ENCODE measurements at places on chromosomes 7 and 10.

- DNase-seq, result no peak
These were observed 440.3 kb upstream of the FOXK1 start for GRCh38 chr7:4241791-4242190.

DNA sequence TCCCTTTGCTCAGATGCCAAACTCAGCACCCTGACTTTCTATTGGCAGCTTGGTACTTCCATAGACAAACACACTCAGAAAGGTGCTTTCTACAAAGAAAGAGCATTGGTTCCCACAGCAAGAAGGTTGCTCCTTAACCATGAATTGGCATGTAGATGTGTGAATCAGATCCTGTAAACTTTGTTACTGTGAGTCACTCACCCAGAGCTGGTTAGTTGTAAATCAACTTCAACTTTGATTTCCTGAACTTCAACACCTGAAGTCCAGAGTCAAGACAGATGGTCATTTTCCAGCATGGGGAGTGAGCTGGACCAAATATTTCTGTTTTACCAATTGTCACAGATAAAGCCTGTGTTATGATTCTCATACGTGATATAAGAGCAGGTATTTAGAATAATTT lies 797.2 kb downstream of the TNS3 start:
- DNase-seq, result no peak

DNA sequence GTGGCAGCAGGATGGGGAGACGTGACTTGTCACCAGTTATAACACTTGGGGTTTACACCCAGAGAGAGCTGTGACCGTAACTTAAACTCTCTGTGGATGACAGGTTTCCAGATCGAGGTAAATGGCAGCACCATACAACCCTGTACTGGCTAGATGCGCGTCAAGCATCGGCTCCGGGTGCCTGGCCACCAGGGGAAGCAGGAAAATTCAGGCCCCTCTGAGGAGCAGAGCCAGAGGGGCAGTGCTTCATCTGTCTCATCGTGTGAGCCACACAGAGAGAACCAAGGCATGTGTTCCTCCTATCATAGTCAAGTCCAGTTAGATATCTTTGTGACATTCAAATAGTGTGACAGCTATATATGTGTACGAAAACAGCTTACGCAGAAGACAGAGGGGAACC lies 652.2 kb upstream of the FOXK1 start:
- DNase-seq, result no peak

- peak; percentile 73 for DNase-seq
These were observed at the start of gene NOM1 for GRCh38 chr7:156949541-156950380. TSS of gene NOM1 (plus strand) at chr7:156949712. CDS start at chr7:156949738, 26 bp downstream.

GRCh38 chr10:116316503-116316902 lies 7.7 kb upstream of the CCDC172 start:
- no peak for DNase-seq

DNA sequence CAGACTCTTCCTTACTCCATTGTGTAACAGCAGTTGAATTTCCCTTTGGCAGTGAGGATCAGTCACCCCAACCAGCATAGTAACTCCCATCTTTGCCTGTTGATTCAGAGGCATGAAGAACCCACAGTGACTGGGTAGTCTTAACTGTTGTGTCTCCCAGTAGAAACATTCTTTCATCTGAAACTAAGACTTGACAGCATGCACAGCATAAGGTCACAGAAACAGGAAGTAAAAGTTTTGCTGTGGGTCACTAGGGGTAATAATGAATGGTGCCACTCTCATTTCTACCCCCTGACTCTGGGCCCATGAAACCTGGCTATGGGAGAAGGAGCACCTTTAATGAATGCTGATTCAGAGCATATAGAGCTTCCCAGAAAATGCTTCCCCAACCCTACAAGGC lies 8.3 kb upstream of the FRMPD2 start:
- DNase-seq, result no peak

GRCh38 chr7:20438694-20439376 lies 108.1 kb downstream of the ITGB8 start:
- no peak for DNase-seq

GRCh38 chr7:90625051-90625450 lies 28.9 kb downstream of the CDK14 start:
- DNase-seq, result no peak

DNA sequence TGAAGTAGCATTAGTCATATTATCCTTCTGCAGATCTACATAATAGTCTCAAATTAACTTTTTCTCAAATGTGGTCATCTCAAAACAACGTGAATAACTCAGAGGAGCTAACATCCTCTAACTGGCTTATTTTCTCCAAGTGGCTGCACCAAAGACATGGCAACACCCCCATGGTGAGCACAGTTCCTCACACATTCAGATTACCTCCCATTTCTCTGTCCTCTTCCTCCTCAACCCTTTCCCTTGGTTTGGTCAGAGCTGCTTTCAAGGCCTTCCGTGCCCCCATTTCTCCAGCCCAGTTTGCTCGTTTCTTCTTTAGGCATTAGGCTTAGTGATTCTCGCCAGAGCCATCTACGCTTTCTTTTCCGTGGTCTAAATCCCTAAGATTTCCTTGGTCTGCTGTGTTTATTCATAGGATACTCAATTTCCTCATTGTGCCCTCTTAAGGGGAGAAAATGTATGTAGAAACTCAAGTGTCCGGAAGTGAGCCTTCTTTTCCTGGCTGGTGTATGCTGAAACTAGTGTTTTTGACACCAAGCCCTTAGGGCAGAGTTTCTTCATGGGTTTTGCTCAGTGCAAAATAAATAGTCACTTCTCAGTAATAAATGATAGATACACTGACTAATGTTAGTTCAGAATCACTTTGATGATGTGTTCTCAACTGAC lies 2.6 kb downstream of the MET start:
- DNase-seq, result no peak

GRCh38 chr10:133405272-133405671 lies 11.3 kb downstream of the MTG1 start:
- no peak for DNase-seq

DNA sequence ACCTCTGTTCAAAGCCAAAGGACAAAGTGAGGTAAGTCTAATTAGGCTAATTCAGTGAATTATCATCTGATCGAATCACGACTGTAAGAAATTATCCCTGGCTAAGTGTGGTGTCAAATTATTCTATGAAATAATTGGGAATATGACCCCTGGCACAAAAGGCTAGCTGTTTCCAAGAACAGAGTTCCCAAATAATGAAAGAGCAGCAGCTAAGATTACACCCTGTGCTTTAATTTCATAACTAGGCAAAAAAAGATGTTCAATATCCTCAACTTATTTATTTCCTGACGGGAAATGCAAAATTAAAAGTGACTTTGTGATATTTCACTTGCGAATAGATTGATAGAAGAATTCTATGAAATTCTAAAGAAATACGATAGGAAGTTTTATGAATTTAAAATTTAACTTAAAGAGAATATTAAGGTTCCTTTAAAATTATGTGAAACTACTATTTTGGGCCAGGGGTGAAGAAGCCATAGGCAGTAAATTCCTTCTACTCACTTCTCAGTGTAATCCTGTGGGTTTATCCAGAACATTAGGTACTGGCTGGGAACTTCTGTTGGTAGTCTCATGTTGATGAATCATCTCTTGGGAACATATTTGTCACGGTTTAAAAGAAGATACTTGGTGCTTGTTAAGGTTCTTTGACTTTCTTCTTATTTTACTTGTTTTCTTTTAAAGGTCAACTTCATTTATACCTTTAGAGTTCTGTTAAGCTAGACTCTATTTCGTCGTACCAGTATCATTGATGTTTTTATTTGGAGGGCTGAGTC lies 148.5 kb downstream of the POLR1F start:
- no peak for DNase-seq

DNA sequence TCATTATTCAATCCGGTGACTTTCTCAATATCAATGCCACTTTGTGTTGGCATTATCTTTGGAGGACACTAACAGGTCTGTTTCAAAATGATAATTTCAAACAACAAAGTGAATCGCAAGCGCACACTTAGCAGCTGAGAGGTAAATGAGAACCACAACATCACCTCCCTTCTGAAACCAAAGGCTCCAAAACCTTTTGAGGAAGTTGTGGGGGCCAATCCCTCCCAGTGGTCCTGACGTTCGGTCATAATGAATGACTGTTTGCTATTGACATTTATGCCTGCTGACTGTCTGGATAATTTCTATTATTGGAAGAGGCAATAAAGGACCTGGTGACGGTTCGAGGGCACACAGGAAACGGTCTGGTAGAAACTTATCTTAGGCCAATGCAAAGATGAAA lies 1.8 kb downstream of the ADARB2 start:
- no peak for DNase-seq

DNA sequence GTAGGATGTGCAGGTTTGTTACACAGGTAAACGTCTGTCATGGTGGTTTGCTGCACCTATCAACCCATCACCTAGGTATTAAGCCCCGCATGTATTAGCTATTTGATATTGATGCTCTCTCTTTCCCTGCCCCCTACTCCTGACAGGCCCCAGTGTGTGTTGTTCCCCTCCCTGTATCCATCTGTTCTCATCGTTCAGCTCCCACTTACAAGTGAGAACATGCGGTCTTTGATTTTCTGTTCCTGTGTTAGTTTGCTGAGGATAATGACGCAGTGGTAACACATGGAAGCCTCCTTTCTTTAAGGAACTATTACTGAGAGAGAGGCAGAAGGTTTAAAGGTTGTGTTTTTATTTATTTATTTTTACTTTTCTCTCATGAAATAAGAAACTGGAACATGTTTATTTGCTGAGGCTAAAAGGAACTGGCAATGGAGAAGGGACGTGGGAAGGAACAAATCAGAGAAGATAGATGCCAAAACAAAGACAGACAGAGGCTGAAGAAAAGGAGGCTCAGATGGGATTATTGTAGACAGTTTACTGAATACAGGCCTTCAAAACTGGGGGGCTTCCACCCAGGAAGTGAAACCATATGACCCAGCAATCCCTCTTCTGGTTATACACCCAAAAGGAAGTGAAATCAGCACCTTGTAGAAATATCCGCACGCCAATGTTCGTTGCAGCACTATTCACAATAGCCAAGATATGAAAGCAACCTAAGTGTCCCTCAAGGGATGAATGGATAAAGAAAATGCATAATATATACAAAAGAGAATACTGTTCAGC lies 556.3 kb downstream of the GRM8 start:
- no peak for DNase-seq

- no peak for DNase-seq
These were observed 319.9 kb upstream of the COBL start for GRCh38 chr7:51636503-51636902.

DNA sequence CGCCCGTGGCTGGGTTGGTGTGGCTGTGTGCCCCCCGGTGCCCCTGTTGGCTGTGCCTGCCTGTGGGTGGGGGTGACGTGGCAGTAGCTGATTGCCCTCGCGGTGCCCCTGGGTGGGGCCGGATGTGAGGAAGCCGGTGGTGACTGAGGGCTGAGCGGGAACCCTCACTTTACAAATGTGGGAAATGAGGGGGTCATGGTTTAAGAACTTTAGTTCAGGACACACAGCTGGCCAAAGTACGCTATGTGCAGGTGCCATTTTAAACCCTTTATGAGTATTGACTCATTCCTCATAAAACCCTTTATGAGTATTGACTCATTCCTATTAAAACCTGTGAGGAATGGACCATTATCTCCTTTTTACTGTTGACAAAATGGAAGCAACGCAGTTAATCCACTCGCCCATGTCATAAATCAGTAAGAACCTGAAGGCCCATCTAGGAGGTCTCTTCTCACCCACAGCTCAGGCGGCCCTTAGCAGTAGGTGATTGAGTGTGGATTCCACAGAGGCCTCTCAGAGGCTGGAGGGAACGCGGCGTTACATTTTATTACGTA lies 290.1 kb upstream of the COBL start:
- DNase-seq, result no peak

DNA sequence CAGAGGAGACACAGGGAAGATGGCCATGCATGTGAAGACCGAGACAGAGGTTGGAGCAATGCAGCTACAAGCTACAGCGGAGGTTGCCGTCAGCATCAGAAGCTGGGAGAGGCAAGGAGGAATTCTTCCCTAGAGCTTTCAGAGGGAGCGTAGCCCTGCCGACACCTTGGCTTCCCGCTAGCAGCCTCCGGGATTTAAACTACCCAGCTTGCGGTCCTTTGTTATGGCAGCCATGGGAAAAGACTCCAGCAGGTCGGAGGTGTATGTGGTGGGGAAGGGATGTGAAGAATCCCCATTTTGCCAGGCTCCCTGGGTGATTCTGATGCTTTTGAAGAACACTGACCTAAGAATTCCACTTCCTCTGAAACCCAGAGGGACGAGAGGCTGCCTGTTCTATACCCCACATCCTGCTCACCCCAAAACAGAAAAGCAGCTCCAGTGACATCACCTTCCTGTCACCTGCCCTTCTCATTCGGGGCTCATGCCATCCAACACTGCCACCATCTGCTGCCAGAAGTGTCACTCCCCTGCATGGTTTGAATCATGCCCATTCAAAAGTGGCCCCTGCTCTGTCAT lies 3.3 kb upstream of the SEPHS1 start:
- DNase-seq, result no peak

DNA sequence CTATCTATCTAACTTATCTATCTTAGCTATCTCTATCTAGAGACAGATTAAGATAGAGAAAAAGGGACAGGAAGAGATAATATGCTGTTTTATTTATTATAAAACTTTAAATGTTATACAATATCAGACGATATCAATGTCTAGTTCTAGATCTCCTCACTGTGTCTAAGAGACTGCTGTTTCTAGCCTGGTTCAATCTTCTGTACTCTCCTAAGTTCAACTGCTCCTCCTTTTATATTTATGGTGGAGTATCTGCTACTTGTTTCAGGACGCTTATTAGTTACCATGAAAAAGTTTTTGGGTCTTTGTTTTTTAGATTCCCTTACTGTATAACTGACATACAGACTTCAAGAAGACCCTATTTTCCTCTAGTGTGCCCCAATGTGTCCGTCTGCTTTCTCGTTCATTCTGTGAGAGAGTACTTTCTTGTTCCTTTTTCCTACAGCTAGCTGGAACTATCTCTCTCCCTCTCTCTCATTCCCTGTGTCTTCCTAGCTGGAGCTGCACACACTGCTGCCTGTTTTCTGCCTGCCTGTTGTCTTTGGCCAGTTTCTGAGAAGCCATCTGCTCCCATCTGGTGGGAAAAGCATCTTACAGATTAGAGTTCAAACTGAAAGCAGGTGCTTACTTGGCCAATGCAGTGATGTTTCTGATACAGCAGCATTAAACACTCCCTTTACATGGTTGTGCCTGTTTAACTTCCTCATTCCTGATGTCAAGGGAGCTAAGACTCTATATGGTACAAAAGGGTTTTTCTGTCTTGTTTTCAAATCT lies 49.4 kb upstream of the ARL4A start:
- DNase-seq, result no peak

DNA sequence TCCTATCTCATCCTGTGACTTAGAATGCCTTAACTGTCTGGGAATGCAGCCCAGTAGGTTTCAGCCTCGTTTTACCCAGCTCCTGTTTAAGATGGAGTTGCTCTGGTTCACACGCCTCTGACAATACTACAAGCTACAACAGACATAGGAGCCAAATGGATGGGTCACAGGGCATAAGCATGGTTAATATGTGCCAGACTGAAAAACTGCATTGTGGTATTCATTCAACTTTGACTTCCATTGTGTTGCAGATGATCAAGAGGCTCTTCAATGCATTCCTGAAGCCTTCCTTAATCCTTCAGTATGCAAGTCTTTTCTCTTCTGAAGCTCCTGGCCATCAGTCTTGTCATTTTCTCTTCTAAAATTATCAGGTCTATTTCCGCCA lies 20.3 kb upstream of the RNF32 start:
- DNase-seq, result no peak

- no peak for DNase-seq
These were observed 61.3 kb downstream of the DNAH11 start for GRCh38 chr7:21603972-21604749.

Measured in skin of body (tissue), 3 donors.